ENCODE measurements at places on chromosomes 5 and 9.

DNA sequence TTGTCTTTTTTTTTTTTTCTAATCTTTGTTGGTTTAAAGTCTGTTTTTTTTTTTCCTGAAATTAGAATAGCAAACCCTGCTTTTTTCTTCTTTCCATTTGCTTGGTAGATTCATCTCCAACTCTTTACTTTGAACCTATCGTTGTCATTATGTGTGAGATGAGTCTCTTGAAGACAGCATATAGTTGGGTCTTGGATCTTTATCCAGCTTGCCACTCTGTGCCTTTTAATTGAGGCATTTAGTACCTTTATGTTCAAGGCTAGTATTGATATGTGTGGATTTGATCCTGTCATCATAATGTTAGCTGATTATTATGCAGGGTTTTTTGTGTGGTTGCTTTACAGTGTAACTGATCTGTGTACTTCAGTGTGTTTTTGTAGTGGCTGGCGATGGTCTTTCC, 383.8 kb downstream of the MAN2A1 start:
- DNase-seq: no peak

GRCh38 chr9:127863191-127863621, 8.7 kb upstream of the ENG start:
- no peak for DNase-seq

GRCh38 chr5:147901599-147902039, 4.7 kb downstream of the C5orf46 start:
- DNase-seq: no peak

DNA sequence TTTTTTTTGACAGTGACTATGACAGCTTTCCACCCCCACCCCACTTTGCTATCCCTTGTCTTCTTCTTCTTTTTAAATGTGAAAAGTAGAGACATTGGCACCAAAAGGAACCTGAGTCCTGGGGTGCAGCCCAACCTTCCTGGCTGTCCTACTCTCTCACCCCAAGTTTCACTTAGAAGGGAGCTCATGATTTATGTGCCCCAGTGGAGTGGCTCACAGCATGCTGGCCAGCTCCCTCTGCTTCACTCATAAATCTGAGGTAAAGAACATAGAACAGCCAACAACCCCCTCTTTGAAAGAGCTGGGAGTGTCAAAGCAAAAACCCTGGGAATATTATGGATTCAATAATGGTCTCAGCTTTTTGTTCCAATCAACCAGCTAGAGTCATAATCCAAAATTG, 196.3 kb upstream of the DAPK1 start:
- no peak for DNase-seq

- DNase-seq: no peak
Measured at GRCh38 chr5:200985-201384, 9.7 kb downstream of the LRRC14B start.

DNA sequence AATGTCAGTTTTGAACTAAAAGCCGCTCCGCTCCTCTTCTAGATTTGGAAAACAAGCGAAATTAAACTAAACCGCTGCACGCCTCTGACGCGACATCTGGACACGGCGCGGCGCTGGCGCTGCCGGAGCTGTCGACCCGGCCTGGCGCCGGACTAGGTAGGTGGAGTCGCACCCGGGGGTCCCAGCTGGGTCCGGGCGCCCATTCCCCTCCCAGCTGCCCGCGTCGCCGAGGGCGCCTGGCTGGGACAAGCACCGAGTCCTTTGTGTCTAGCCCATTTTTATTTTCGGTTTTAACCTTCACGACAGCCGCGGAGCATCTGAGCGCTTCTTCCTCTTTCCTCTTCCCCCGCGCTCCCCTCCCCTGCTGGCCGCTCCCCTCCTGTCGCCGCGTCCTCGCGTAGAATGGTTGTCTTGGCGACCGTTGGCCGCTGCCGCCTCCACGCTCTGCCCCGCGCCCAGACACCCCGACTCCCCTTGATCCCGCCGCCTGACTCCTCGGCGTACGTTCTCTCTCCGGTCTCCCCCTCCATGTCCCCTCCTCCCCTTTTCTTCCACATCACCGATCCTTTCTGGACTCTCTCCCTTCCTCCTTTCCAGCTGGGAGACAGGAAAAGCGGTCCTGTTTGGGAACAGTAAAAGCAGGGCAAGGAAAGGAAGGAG, 545 bp downstream of the CDKN2B-AS1 start:
- peak; percentile 90 for DNase-seq

DNA sequence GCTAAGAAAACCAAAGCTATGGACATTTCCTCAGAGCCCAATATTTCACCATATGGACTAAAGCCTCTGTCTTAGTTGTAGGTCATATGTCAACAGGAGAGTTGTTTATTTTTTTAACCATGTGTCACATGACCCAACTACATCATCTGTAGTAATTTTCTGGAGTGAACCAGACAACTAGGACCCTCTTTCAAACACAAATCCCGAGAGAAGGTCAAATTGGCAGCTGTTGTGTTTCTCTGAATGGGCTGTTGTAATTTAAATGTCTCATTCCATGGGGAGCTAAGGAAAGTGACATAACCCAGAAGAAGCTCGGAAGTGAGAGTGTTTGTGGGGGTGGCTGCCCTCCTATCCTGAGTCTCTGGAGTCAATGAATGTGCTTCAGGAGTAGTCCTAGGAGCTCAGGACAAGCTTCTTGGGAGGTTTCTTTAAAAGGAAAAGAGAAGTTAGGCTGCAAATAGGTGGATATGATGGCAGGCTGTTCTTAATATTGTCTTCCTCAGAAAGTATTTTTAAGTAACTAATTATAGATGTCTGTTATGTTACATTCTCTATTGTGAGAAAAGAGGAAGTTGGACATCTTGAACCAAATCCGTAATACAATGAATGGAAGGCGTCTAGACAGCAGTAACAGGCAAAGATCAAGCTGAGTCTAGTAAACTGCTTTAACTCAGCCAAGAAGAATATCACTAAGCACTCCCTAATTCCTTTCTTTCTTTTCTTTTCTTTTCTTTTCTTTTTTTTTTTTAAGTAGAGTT, 50.1 kb downstream of the TMEM167A start:
- peak; percentile 26 for DNase-seq

- DNase-seq: no peak
Measured at GRCh38 chr5:180135128-180135955, 63.8 kb upstream of the RNF130 start.

DNA sequence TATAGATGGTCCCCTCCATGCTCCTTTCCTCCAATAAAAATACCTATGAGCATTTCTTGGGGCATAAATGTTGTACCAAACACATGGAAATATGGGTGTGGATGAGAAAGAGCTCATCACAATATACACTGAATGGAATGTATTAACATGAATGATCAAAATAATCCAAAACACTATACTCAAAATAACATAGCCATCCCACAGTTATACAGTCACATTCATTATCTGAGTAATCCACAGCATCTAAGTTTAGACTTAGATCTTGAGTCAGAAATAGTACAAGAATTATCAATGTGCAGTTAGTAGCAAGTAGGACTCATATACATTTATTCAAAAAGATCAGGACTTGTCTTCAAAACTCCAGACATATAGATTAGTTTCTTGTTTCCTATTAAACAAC, 175.2 kb upstream of the NREP start:
- DNase-seq: no peak

DNA sequence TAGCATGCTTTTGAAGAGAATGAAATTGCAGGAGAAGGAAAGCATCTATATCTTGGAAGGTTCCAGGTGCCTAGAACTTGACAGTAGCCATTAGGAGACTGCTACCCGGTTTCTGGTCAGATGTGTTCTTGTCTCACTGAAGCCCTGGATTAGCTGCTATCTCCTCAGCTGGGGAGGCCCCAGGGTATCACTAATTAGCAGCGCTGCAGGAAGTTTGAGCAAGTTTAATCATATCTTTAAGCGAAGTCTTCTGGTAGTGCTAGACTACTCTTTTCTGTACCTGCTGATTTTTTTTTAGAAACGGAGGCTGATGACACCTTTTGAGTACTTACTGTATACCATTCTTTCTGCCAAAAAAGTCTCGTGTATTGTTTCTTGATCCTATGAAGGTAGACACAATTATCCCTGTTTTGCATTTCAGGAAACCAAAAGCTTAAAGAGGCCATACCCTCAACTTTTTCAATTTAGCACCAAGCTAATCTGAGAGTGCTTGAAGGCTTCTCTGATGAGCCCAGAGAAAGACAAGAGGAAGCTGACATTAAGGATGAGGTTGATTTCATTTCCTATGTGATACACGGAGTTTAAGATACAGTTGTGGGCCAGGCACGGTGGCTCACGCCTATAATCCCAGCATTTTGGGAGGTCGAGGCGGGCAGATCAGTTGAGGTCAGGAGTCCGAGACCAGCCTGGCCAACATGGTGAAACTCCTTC, 201.3 kb downstream of the ARHGAP26 start:
- no peak for DNase-seq

GRCh38 chr5:120808135-120808534, 344.0 kb downstream of the PRR16 start:
- DNase-seq: no peak

GRCh38 chr9:7536310-7536939, 263.2 kb downstream of the DMAC1 start:
- peak; percentile 3 for DNase-seq

DNA sequence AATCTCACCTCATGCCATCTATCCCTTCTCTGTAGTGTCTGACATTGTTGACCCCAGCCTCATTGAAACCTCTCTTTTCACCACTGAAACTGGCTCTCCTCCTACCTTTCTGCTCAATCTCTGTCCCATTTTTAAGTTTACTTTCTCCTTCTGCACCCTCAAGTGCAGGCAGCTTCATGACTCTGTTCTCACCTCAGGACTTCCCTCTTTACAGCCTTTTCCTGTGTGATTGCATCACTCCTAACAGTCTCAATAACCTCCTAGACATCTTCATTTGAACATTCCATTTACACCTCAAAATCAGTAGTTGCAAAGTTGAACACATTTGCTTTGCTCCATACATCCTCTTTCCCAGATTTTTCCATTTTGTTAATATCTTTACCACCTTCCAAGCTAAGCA, 172.1 kb downstream of the RASEF start:
- no peak for DNase-seq

DNA sequence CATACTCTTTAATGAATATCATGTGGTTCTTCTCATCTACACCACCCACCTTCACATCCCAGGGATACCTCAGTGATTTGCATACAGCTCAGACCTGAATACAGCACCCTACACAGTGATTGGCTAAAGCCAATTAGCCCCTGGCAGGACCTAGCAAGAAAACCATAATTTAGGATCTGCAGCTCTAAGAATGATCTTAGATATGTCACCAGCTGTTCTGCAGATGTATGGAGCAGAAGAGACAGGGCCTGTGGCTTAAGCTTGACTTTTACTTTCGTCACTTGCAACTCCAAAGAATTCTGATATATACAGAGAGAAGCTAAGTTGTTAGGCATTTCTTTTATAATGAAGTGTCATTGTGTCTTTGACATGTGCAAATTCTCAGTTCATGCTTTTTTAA, 483.2 kb upstream of the C9orf72 start:
- DNase-seq: no peak

GRCh38 chr5:65191554-65192135, 290.1 kb downstream of the ADAMTS6 start:
- DNase-seq: no peak
